ENCODE measurements at places on chromosomes 6 and 20.

DNA sequence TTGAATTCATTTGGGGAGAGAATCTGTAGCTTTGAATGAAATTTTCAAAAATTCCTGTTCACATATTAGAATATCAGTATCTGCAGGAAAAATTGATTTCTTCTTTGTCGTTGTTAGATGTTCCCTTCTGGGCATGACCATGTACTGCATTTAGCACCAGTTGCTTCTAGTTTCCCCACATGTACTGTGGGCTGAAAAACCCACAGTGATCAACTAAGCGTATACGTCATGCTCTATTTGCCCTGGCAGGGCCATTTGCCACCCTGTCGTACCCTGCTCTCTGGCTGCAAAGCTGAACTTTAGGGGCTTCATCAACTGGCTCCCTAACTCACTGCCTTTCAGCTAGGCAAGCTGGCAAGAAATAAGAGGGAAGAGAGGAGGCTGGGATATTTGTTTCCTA is 340.7 kb upstream of the TSHZ2 start:
- DNase-seq: no peak

GRCh38 chr20:44695674-44696300 is 19.4 kb upstream of the CCN5 start:
- DNase-seq: no peak

- no peak for DNase-seq
These were observed 496.0 kb upstream of the SPTLC3 start for GRCh38 chr20:12512755-12513154.

DNA sequence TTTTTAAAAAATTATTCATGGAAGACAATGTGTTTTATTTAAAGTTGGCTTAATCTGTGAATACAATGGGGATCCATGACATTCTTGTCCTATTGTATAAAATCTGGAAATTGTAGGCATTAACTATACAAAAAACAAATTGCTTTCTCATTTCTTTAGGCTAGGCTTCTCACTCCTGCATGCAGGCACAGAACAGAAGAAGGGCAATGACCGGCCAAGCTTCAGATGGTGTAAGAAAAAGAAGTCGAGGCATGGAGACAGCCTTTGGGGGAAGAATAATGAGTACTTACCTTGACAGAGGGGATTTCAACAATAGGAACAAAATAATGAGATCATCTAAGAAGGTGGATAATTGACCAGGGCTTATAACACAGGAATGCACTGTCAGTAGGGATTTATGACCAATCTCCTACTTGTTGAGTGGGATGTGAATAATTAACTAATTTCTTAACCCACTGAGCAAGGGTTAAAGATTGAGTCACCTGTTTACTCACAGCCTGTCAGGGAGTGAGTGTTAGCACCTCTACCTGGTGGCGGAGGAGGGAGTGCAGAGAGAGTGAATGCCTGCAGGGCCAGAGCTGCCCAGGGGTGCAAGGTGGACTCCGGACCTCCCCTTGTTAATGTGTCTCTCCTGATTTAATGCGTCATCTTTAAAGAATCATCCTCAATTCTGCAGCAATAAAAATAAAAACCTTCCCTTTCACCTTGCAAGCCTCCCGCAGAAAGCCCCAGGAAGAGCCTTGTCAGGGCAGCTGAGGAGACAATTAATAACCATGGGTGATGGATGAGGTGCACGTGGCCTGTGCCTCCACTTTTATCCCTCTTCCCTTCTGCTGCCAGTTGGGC is 3.9 kb downstream of the SLC22A2 start:
- DNase-seq: peak; percentile 73

DNA sequence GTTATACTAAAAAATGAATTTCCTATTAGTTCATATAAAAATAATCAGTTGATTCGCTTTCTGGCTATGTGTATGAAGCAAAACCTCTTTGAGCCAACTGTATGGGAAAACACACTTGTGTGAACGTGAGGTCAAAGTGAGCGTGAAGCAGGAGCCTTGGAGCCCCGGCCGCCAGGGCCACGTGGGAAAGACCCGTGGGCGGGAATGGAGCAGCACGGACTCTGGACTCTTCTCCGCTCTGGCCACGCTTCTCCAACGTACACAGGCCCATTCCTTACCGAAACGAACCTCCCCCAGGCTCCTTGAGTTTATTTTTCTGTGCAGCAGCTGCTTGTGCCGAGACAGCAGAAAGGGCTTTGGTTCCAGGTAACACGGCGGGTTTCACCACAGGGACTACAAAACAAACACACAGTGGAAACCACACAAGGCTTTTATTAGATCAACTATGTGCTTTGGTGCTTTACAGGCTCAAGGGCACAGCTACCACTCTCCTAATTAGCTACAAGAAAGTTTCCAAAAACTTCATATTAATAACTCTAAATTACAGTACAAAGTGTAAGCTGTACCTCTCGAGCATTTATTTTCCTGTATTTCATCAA is 62.7 kb downstream of the TAF4 start:
- no peak for DNase-seq

- DNase-seq: no peak
These were observed 31.7 kb upstream of the MAS1L start for GRCh38 chr6:29519291-29520010.

GRCh38 chr6:39169448-39170344 is 54.7 kb upstream of the SAYSD1 start:
- DNase-seq: no peak

- no peak for DNase-seq
These were observed 56.8 kb downstream of the KCNS1 start for GRCh38 chr20:45044084-45044573.

DNA sequence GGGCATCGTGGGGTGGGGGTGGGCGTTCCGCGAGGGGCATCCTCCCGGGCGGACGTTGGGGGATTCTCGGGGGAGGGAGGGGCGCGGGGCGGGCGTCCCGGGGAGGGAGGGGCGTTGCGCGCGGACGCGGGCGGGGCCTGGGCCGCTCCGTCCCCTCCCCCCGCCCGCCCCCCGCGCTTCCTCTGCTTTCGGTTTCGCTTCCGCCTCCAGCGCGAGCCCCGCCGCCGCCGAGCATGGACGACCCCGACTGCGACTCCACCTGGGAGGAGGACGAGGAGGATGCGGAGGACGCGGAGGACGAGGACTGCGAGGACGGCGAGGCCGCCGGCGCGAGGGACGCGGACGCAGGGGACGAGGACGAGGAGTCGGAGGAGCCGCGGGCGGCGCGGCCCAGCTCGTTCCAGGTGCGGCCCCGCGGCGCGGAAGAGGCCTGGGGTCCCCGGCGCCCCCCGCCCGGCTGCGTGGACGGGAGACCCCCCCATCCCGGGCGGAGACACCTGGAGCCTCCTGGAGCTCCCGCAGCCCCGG is at the start of gene OGFR:
OGFR (plus strand) TSS at position 209 of the 528 bp plus-strand sequence; CDS start at position 234, 25 bp downstream.
- DNase-seq: no peak

DNA sequence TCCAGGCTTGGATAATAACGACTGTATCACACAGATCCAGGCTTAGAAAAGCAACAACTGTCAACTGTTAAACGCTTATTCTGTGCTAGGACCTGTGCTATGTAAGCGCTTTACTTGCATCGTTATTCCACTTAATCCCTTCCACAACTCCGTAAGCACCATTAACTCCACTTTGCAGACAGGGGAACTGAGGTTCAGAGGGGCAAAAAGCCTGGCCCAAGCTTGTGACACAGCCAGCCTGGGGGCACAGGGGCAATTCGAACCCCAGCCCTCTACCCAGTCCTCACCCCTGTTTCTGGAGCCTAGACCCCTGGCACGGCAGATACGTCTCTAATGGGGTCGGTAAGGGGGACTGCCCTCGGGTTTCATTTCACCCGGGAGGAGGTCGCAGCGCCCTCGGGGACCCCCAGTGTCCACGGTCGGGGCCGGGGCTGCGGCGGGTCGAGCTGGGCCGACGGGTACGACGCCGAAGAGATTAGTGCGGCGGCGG is 411 bp downstream of the DSN1 start:
- no peak for DNase-seq

DNA sequence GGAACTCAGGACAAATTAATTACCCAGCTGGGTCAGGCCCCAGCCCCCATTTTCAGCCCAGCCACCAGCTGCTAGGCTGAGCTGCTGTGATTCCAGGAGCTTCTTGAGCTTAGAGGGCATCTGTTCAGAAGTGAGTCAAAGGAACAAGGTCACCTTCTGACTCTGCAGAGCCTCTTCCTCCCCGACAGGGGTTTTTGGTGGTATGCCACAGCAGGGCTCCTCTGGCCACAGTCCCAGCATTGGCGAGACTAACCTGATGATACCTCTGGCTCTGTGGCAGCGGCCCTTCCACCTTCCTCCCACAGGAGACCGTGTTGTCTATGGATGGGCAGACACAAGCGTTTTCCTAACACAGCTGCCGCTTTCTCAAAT is 39.7 kb downstream of the ZC3H12D start:
- DNase-seq: no peak

DNA sequence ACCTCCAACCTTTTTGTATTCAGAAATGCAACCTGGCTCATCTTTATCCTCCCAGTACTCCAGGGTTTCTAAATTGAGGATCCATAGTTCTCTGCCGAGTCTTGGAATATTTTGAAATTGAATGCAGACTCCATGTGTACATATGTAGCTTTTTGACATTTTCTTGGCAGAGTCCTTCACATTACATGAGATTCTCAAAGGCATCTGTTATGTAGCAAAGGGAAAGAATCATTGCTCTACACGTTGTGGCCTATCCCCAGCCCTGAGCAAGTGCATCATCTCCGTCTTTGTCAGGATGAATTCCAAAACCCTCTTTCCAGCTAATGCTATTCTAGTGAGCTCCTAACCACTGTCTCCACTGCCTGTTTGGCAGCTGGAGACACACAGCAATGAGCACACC is 742.9 kb downstream of the DHX35 start:
- DNase-seq: no peak

GRCh38 chr20:14030991-14031390 is 35.7 kb downstream of the MACROD2 start:
- no peak for DNase-seq

GRCh38 chr6:84554074-84554473 is 210.3 kb downstream of the TBX18 start:
- DNase-seq: no peak

- DNase-seq: no peak
These were observed 10.6 kb downstream of the TOX2 start for GRCh38 chr20:43925215-43925614.

DNA sequence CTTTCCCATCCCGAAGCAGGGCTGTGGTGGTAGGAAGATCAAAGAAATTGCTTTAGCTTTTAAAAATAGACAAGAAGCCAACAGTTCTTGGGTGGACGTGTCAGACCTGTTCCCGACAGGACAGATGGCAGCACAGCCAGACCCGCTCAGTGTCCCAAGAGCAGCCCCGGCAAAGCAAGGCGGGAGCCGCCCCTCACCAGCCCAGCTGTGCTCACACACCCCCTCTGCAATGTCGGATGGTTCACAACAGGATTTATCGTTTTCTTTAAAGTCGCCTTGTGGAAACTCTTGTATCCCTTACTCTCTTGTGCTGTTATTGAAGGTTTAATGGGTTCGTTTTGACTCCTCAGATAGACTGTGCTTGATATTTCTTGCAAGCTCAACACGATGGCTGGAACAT is 302.4 kb downstream of the THBS2 start:
- DNase-seq: no peak

DNA sequence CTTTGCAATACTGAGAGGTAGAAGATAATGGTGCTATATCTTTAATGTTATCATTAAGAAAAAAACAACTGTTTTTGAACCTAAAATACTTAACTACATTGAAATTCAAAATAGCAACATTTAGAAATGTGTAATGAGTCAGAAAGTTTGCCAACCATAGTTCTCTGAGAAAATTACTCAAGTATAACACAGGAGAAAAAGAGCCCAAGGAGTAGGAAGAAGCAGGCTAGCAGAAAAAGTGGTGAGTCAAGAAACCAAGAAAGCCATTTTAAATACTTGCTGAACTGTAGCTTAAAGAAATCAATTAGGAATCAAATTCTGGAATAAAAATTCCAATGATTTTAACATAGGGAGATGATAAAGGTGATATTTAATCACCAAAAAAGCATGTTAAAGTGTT is 181.0 kb upstream of the RSPO3 start:
- no peak for DNase-seq

GRCh38 chr6:128073389-128073788 is 172.5 kb upstream of the THEMIS start:
- no peak for DNase-seq

DNA sequence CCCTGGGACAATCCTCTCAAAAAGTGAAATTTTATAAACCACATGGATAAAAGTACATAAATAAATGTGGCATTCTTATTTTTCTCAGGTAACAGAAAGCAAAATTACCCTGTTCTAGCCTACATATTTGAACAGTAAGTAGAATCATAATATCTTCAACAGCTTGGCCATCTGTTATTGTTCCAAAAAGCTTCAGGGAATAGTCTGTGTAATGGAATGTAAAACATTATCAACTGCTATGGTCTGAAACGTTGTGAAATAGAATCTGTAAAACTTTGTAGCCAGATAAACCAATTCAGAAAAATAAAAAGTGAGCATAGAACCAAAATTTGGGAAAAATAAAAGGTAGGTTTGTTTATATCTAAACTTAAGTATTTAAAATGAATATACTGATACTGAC is 114.7 kb downstream of the THEMIS start:
- DNase-seq: no peak

All from epithelial cell of prostate (primary cell).